Hippocampal formation (tissue), 2 donors: ENCODE measurements at places on chromosomes 6 and 20.
A peak's percentile ranks its signal among the peaks of the same experiment; 100 is the strongest.

DNA sequence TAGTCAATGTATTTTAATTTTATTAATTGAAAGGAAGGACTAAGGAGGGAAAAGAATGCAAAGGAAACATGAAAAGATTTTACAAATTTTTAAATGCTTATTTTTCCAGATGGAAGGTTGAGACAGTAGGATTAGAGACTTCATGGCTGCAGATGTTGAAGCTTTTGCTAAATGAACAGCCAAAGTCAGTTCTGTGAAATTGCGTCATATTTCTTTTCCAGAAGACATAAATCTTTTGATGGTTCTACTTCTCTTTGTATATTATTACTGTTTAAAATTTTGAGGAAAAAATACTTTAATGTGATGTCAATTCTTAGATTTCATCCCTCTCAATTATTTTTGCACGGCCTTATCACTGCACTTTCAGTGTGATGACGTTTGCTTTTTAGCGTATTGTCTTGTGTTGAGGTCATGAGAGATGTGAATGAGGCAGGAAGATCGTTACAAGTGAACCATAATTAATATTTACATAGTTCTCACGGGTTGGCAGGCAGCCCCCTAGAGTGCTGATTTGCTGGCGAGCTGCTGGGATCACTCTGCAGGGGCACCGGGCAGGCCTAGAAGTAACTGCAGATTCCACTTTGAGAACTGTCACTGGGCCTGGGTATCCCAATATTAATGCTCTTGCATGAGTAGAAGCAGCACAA, 158.1 kb downstream of the TBXT start:
- no peak for DNase-seq

GRCh38 chr6:108791700-108792099, 56.5 kb upstream of the ARMC2 start:
- DNase-seq = no peak

- no peak for DNase-seq
Measured at GRCh38 chr20:55882910-55883309, 122.4 kb downstream of the CBLN4 start.

DNA sequence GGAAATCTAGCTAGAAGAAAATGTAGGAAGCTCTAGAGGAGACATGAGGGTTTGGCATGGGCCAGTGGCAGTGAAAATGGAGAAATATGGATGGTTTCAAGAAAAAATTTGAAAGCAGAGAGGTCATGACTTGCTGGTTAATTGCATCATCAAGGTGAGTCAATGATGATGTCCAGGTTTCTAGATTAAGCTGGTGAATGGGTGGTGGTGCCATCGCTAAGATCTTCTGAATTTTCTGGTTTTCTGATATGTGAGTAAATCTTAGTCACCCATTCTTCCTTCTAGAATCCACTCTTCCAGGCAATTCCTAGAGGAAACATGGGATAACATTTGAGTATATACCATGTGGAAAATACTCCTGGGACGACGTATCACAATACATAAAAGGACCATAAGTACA, 25.0 kb downstream of the SH3BGRL2 start:
- no peak for DNase-seq

- no peak for DNase-seq
Measured at GRCh38 chr6:150293019-150293418, 75.8 kb upstream of the IYD start.

DNA sequence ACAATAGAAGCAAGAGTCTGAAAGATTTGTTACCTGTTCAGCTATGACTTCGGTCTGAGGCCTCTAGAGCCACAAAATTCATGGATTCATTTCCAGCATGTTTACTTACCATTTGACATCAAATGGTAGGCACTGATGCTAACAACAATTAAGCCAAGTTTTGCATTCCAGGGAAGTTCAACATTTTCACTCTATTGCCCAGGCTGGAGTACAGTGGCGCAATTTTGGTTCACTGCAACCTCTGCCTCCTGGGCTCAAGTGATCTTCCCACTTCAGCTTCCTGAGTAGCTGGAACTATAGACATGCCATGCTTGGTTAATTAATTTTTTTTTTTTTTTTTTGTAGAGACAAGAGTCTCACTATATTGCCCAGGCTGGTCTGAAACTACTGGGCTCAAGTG, 114.1 kb upstream of the SGK1 start:
- no peak for DNase-seq

DNA sequence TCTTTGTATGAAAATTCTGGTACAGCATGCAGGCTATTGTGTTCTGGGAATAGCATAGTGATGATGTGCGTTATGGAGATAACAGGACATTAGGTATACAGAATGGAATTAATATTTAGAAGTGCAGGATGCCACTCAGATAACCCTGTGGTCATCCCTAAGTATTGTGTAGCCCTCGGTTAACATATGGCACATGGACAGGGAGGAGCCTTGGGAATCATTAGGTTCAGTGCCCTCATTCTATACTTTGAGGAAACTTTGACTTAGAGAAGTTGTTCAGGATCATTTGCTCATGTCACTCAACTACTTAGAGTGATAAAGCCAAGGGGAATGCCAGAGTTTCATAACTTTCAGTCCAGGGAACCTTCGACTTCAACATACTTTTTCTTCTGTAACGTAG, 185.9 kb downstream of the UST start:
- DNase-seq = no peak

DNA sequence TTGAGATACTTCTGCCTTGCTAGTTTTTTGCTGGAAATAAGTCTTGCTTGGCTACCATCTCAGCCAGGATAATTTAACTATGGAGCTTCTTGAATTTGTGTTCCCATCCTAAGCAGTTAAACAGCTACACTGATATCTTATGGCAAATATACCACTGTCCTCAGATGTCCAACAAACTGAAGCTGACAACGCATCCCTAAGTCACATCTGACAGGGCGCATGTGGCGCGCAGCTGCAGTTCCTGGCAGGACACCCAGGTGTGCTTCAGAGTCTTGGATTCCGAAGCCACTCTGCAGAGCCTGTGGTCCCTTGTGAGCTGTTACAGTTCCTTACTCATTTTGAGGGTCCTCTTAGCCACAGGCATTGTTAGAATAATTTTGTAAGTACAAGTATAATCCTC, 127.9 kb downstream of the WDR27 start:
- DNase-seq = no peak

GRCh38 chr20:47373206-47373733, 16.8 kb upstream of the ZMYND8 start:
- DNase-seq = no peak

GRCh38 chr6:79057746-79058145, 20.3 kb downstream of the PHIP start:
- DNase-seq = no peak

- DNase-seq = peak; percentile 92
Measured at GRCh38 chr6:164693944-164694343, 615.5 kb downstream of the C6orf118 start.

- DNase-seq = no peak
Measured at GRCh38 chr6:156828280-156828703, 51.1 kb downstream of the ARID1B start.

- no peak for DNase-seq
Measured at GRCh38 chr6:155143029-155143577, 120.7 kb upstream of the CLDN20 start.

DNA sequence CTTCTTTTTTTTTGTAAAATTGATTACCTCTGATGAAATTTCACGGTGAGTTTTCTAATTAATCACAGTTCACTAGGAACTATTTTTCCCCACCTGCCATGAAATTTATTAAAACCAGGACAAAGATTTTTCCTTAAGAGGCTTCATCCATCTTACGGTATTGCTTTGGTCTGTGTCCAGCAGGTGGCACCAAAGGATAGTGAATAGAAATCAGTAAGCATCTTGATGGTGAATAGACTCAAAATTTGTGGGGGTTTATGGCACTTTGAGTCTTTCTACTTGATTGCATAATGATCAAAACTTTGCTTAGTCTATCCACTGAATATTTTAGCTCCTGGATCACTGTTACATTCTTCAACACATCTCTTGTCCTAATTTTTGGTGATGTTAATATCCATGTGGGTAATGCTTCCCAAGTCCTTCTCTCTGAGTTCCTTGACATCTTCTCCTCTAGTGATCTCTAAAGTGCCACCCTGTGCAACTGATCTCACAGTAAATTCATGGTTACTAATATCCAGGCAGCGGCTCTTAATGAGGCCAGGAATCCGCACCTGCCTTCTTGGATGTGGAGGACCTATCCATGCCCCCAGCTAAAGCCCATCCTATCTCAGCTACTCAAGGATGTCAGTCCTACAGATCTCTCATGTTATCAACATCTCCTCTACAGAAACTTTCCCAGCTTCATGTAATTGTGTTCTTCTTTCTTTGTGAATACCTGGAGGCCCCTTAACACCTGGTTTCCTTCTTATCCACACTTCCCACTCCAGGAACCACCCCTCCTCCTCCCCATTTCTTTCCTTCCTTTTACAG, 54.5 kb downstream of the STMND1 start:
- peak; percentile 22 for DNase-seq

DNA sequence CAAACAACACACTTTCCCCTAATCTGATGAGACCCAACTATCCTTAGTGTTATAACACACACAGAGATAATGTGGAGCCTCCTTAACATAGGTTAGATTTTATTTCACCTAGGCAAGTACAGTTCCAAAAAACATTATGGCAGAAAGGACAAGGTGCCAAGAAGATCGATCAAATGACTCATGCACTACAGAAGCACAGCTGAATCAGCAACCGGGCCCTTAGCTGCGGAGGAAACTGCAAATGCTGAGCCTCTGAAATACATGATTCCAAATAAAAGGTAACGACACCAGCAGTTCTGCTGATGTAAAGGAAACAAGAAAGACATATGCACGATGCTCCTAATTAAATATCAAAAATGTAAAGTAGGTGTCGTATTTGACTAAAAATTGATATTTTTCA, 19.9 kb upstream of the MUC21 start:
- no peak for DNase-seq

GRCh38 chr20:47774131-47774777, 11.0 kb downstream of the SULF2 start:
- DNase-seq = no peak

DNA sequence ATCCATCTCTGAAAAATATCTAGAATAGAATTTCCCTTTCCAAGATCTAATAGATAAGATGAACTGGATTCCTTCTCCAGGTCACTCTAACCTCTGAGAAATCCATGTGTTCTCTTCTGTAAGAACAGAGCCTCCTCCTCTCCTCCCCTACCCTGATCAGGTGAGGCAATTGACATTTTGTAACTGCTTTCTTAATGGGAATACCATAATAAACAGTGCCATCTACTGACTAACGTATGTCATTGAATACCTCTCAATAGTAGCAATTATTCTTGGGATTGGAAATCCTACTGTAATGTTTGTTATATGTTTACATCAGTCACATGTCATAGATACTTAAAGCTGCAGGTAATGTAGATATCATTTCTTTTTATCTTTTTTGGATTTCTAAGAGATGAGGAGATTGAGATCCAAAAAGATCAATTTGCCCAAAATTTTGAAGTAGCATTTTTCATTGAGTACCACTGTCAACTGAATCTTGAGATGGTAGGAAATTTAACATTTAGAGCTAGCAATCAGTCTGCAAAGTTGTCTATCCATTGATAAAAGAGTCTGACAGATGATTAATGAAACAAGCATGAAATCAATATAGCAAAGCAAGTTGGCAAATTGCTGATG, 365.8 kb upstream of the HSF2 start:
- no peak for DNase-seq

GRCh38 chr6:3282476-3283236, 23.9 kb downstream of the PSMG4 start:
- DNase-seq = no peak

- DNase-seq = no peak
Measured at GRCh38 chr20:62897666-62898065, 28.6 kb downstream of the DIDO1 start.

- no peak for DNase-seq
Measured at GRCh38 chr6:33716890-33717632, 5.6 kb upstream of the UQCC2 start.

- no peak for DNase-seq
Measured at GRCh38 chr20:46131396-46131795, 13.3 kb downstream of the CD40 start.

DNA sequence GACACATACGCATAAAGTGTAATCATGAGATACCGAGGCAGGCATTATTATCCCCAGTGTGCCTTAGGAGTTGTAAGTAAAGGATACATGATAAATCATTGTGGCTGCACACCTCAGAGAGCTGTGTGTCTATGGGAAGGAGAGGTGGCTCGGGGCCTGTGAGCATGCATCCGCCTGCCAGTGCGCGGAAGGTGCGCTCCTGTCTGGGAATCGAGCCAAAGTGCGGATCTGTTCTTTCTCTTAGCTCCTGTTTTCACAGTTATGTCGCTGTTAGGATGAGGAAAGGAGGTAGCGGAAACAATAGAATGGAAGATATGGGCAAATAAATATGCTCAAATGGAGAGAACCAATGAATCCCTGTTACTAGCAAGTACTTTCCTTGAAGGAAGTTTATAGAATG, 98.0 kb downstream of the ANKRD6 start:
- DNase-seq = no peak

DNA sequence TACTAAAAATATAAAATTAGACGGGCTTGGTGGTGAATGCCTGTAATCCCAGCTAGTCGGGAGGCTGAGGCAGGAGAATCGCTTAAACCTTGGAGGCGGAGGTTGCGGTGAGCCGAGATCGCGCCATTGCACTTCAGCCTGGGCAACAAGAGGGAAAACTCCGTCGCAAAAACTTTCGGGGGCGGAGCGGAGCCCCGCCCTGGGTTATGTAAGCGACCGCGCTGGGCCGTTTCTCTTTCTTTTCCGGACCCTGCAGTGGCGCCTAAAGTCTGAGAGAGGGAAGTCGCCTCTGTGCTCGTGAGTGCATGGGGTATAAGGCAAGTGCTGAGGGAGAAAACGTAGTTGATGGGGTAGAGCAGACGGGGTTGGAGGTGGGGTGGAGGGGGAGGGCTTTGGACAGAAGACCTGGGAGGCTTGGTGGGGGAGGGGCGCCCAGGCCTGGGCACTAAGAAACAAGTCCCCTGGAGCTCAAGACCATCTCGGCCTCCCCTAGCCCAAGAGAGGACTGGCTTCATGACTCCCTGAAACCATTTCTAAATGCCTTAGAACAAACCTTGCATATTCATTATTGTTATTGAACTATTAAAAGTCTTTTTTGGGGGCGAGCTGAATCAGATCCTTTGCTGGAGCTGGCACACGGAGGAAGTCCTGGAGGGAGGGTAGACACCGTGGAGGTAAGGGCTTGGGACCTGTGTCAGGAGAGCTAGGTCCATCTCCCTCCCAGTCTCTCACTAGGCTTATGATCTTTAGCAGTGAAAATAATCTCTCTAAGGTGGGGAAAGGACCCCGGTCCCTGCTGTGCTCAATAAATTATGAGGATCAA, 2.7 kb upstream of the MICA start:
- peak; percentile 31 for DNase-seq

DNA sequence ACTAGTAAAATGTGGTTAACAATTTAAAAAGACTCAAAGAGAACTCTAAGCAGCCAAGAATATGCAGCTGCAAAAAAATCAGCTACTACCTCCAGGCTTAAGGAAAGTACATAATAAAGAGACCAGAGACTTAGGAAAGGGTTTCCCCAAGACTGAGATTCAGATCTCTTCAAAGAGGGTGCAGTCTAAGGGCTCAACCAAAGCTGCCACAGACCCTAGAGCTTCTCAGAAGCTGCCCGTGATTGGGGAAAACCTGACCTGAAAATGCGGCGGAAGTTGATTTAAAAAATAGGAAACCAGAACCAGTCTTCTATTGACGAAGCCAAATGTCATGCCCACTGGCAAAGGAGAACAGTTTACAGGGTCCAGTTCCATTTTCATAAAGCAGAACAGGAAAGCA, 516.8 kb upstream of the MARCKS start:
- DNase-seq = no peak
